Left lung (tissue), 14 donors: ENCODE measurements at places on chromosomes 13 and 19. TPM values are rescaled to one million over a fixed set of nuclear protein-coding genes. Genes with fewer than 3 reads are reported as not detected.
A peak's percentile ranks its signal among the peaks of the same experiment; 100 is the strongest.

DNA sequence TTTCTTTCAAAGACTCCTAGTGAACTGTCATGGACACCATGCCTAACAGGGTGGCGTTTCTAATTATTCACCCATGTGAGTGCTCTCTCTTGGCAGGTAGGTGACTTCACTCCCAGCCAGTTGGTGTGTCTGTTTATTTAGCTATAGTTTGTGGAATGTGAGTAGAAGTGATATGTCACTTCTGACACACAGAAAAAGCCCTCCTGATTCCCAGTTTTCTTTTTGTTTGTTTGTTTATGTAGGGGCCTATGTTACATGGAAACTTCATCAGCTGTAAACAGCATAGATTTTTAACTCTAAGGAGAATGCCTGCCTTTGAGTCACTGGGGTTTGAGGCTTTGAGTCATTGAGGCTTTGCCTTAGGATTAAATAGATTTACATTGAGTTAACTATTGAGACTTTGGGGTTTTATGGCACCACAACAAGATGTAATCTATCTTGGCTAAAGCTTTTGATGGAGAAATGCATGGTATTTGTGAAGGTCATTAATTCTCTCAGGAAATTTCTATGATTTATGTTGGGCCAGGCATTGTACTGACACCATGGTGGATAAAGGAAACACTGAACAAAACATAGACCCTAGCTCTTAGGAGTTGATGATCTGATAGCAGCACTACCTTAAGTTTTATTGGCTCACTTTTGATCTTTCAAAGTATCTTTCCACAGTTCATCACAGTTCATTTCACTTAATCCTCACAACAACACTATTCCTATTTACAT, 45.3 kb downstream of the UFM1 start:
- no peak for DNase-seq

DNA sequence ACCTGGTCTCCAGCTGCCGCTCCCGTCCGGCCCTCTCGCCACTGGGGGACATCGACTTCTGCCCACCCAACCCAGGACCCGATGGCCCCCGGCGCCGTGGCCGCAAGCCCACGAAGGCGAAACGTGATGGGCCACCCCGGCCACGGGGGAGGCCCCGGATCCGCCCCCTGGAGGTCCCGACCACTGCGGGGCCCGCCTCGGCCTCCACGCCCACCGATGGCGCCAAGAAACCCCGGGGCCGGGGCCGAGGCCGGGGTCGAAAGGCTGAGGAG, 6.7 kb downstream of the PRR12 start:
- DNase-seq: no peak

DNA sequence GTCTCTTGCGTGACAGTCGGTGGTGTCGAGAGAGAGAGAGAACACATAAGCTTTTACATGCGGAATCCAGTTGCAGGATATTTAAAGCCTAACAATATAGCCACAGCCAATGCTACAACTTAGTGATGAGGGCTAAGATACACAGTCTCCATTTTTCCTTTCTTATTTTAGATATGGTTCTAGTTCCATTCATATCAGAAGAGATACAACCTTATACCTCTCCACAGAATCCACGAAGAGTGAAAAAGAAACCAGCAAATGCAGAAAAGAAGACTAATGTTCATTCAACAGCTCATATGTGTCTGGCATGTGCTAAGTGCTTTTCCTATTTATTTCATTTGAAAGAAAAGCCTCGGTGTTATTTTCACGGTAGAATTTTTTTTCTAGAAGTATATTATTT, 249.0 kb upstream of the SLITRK1 start:
- no peak for DNase-seq

DNA sequence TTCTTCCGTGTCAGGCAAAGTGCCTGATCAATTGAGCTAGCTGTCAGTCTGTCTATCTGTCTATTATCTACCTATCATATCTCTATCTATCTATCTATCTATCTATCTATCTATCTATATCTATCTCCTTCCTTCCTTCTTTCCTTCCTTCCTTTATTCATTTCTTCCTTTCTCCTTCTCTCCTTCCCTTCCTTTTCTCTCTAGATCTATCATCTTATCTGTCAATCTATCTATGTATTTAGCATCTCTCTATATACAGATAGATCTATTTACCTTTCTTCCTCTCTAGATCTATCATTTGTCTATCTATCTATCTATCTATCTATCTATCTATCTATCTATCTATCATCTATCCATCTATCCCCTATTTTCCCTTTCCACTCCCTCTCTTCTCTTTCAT, 5.9 kb upstream of the ZNF536 start:
- no peak for DNase-seq

- DNase-seq: no peak
Measured at GRCh38 chr13:80828759-80829158, 487.8 kb upstream of the SPRY2 start.

DNA sequence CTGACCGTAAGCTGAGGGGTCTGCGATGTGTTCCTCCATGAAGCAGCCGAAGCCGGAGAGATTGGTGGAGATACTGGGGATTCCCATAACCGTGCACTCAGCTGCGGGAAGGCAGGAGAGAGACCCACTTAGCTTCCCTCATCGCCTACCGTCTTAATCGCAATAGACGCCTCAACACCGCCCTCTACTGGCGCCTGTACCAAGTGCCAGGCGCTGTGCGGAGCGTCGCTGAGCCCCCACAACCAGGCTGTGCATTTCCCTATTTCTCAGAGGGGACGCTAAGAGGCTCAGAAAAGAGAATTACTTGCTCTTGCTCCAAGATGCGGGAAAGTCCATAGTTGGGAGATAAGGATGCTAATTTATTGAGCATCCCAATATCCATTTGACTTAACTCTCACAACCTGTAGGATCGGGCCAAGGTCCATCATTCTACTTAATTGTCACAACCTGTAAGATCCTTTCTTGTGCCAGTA, 5.8 kb downstream of the FTL start:
- DNase-seq: peak; percentile 93

Gene NECTIN2
- 92.1 TPM for polyA plus RNA-seq

Gene ZNF492
- 2.2 TPM for polyA plus RNA-seq

Gene ZNF730
- 8.9 TPM for polyA plus RNA-seq

Gene DHDH
- 1.5 TPM for polyA plus RNA-seq

Gene S1PR5
- polyA plus RNA-seq: 0.86 TPM

Gene CGB8
- polyA plus RNA-seq: not detected

Gene KLHL1
- not detected for polyA plus RNA-seq
